B cell (primary cell): ENCODE measurements at places on chromosomes 1 and 21.

DNA sequence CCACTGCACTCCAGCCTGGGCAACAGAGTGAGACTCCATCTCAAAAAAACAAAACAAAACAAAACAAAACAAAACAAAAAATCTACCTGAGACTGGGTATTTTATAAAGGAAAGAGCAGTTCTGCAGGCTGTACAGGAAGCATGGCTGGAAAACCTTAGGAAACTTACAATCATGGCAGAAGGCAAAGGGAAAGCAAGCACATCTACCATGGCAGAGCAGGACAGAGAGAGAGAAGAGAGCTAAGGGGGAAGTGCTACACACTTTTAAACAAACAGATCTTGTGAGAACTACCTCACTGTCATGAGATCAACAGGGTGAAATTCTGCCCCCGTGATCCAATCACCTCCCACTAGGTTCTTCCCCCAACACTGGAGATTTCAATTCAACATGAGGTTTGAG lies 198.3 kb upstream of the SAMSN1 start:
- no peak for DNase-seq

DNA sequence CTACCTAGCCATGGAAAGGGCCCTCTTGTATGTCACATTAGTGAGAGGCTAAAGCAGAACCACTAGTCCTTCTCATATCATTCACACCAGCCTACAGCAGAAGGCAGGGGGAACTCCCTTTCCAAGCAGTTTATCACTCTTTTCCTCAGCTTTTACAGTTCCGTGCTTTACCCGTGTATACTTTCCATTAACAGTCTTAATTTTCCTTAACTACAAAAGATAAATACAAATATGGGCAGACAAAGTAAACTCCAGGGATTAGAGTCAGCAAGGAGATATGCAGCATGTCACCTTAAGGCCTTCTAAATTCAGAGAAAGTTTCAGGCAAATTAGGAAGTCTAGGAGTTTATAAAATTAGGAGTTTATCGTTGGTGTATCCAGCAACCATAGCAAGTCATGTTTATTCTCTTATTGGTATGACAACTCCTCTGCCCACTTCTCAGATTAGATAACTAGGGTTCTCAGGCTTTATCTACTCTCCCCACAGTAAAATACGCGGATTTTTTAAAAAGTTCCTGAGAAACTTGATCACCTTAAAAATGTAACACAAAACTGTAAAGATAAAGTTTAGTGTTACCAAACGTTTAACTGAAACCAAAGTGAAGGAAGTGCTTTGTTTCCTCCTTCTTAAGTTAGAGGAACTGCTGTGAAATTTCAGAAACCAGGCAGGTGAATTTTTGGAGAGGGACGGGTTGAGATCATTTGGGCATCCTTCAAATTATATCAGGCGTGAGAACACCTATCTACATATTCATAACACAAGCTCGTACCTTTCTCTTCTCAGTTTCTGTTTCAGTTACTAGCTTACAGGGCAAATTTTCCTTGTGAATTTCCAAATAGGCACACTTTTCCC lies 42.7 kb upstream of the SLC19A2 start:
- no peak for DNase-seq

DNA sequence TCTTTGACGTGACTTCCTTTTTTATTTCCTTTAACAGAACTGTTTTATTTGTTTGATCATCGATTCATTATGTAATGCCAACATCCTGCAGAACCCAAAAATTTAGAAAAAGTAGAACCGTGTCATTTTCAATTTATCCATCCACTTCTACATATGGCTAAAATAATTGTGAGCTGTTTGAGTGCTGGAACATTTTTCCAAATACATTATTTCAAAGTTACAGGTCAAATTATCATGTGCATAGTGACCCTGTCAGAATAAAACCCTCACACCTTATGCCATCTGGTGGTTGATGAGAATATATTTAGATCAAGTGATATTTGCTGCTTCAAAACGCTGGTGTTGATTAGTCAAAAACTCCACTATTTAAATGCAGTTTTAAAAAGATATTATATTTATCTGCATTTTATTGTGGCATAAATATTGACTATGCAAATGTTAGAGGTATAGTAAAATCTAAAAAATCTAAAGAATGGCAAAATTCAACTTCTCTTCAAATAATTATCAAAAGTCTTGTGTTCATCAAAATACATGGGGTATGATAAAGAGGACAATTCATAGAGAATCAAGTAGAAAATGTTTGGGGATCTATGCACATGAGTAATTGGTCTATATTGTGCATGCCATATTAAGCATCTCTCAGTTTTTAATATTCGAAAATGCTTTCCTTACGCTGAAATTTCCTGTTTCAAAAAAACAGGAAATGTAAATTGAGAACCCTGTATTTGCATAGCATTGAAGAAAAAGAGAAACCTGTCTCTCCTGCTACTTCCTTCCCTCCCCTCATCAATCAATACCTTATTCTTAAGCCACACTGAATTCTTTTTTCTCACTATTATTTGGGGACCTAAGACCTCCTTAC lies 39.7 kb downstream of the UBE2U start:
- DNase-seq: peak; percentile 21

DNA sequence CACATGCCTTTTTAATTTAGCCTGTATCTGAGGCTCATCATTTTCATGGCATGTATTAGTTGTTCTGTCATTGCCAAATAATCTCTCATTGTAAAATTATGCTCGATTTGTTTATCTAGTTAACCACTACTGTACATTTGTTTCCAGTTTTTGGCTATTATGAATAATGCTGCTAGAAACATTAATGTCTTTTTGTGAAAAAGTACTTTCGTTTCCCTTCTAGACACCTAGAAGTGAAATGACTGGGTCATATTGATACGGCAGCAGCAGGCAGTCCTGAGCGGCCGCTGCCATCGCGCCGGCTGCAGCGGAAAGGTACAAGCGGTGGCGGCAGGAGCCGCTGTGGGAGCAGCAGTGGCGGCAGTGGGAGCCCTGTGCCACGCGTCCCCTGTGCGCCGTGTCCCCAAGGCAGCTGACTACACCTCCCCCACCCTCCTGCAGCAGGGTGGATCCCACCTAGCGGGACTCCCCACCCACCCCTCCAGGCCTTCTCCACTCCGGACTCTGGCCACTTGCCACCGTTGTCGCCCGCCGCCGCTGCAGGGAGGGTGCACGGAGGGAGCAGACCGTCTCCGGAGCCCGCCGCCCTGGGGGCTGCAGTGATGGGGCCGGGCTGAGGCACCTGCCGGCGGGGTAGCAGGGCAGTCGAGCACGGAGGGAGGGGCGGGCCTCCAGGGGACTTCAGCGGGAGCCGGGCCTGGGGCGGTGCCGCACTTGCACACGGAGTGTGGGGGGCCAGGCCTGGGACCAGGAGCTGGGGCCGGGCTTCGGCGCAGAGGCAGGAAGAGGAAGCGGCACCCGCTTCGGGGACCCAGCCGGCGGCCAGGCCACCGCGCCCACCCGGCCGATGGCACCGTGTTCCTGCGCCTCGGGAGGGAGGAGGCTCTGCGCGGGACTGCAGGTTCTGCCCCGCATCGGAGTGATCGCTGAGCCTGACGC lies 66.8 kb upstream of the RGS7 start:
- peak; percentile 55 for DNase-seq

GRCh38 chr1:48793863-48794262 lies 17.2 kb upstream of the BEND5 start:
- DNase-seq: peak; percentile 93

DNA sequence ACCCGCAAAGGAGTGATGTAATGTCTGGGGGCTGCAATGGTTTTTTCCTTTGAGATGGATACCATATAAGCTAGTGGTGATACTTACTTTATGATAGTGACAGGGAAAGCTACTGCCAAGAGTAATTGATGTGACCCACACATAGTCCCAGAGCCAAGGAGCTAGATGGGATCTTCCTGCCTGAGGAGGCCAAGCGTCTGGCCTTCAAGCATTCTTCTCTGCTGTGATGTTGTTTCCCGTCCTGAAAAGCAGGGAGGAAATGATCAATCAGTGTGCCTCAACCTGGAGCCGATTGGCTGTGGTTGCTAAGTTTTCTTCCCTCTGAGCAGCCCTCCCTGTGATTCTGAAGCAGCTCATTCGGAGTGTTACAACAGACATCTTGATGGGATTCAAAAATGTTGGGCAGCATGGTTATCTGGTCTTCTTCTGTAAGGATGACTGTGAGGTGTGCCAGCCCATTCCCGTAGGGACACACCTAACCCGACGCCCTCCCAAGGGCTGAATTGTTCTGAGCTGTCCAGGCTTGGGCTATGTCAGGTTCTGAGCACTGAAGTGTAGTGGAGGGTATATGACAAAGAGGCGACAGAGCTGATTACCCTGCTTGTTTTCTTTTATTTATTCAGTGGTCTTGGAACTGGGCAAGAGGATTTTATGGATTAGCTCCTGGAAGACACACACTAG lies 56.7 kb downstream of the UCK2 start:
- DNase-seq: no peak

DNA sequence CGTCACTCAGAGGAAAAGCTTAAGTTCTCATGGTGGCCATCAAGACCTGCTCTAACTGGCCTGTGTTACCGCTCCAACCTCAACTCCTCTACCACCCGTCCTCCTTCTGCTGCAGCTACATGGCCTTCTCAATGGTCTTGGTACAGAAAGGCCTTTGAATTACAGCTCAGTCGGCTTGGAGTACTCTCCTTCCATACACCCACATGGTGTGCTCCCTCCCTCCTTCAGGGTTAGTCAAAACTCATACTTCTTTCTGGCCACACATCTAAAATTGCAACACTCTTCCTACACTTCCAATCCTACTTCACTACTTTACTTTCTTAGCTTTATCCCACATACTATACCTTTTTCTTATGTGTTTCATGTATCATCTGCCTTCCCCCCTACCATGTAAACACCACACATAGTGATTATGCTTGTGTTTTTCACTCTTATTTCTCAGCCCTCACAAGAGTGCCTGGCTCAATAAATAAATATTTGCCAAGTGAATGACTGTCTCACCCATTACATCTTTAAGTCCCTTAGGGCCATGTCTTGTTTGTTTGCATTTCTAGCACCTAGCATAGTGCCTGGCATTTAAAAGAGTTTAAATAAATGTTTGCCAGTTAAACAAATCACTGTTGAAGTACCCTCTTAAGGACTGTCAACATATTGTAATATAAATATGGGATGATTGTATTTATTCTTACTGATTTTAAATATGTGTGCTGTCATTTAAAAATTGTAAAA lies 37.6 kb upstream of the HMCN1 start:
- DNase-seq: no peak

DNA sequence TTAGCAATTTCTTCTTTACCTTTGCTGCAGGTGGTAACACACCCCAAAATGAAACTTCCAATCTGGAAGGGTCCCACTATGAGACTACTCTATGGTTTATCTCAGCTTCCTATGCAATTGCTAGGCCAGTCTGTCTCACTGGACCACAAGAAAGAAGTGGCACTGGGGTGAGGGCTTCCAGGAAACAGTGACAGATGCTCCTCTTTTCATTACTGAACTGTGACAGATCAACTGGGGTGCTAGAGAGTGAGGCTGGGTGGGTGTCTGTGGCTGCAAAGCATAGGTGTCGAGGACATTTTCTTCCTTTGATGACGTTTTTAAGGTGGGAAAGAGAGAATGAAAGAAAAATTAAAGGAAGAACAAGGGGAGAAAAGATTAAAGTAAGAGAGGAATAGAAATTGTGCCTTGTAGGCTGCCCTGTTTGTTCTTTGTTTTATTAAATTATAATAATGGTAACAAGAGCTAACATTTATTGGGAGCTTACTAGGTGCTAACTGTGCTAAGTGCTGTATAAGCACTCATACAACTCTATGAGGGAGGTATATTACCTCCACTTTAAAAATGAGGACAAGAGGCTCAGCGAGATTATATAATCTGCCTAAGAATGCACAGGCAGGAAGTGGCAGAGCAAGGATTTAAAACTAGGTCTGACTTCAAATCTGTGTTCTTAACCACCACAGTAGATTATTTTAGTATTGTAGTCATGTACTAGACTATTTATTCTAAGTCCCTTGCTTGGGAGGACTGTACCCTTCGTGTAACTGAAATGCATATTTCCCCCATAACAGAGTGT lies 27.8 kb upstream of the DMRTA2 start:
- no peak for DNase-seq

DNA sequence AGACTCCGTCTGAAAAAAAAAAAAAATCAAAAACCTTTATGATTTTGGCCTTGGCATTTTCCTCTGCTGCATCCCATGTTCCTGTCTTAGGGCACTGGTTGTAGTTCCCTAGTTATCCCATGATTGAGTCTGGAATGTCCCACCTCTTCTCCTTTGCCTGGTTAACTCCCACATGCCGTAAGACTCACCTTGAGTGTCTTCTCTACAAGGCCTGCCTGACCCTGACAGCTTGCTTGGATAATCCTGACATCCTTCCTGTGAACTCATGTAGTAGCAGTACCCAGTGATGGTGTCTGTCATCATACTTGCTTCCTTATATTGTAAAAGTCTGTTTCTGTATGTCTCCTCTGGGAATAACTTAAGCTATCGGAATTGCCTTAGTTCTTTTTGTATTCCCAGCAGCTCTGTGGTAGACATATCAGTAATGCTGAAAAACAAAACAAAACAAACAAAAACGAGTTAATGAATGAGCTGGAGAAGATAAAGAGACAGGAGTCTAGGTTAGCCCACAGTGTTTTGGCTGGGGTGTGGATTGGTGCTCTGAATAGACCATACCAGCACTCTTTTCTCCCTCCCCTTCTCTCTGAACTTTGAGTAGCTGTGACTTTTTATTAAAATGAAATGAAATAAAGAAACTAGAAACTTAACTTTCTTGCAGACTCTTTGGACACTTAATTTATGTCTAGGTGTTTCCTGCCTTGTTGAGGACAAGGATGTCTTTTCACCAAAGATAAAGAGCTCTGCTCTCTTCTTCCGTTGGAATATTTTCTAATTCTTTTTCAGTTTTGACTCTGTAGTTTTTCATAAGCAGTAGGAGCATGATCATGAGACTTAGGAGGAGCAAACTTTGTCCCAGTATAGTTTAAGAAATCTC lies 15.1 kb downstream of the NEK7 start:
- DNase-seq: no peak

GRCh38 chr1:16988210-16988609 lies 7.8 kb upstream of the MFAP2 start:
- no peak for DNase-seq

DNA sequence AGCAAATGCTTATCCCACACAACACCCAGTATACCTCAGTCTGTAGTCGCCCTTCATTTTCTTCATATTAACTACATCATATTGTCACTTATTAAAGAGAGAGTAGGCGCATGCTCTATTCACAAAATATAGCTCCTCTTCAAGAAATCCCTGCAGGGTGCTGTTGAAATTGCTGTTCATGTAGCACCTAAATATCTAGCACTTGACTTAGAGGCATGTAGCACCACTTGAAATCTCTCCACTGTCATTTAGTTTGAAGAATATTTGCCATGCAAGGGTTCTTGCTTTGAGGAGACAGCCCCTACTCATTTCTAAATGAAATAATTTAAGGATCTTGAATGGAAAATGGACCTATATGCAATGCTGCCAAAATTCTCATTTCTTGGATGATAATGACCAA lies 20.9 kb upstream of the LRRC8B start:
- DNase-seq: no peak

DNA sequence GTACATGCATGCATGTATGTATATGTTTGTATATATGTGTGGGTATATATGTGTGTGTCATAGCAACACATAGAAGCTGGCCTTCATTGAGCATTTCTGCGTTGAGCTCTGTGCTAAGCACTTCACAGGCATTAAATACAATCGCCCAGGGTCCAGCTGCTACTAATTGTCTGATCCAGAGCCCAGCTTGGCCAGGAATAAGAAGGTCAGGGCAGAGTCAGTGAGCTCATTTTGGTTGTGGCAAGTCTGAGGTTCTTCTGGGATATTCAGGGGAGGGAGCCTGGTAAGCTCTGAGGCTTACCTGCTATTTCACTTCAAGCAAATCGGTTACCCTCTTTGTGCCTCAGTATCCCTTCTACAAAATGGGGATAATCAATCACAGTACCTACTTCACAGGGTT lies 59.6 kb downstream of the FOXO6 start:
- DNase-seq: no peak
